Astrocyte of the cerebellum (primary cell): ENCODE measurements at places on chromosomes 16 and 17.
A peak's percentile ranks its signal among the peaks of the same experiment; 100 is the strongest.

DNA sequence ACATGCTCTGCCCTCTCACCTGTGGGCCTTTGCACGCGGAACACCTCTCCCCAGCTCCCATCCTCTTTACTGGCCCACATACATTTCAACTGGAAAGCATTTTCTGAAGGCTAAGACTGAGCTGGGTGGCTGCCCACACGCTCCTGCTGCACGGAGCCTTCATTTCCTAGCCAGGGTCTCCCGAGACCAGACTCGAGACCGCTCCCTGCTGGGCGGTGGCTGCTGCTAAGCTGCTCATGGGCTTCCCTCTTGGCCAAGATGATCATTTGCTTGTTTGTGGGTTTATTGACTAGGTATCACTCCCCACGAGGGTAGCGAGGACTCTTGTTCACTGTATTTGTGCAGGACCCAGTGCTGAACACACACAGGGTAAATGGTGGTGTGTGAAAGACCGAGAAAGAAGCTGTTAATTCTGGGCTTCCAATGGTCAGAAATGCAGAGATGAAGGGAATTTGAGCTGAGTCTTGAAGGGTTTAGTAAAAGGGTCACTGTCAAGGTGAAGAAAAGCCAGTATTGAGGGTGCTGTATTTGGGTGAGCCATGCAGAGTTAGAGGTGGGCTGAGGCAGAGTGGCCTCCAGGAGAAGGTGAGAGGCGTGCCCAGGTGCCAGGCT is 907 bp downstream of the TRAPPC2L start:
- peak; percentile 51 for DNase-seq

- no peak for DNase-seq
These were observed 15.8 kb upstream of the SRCIN1 start for GRCh38 chr17:38621538-38621937.

DNA sequence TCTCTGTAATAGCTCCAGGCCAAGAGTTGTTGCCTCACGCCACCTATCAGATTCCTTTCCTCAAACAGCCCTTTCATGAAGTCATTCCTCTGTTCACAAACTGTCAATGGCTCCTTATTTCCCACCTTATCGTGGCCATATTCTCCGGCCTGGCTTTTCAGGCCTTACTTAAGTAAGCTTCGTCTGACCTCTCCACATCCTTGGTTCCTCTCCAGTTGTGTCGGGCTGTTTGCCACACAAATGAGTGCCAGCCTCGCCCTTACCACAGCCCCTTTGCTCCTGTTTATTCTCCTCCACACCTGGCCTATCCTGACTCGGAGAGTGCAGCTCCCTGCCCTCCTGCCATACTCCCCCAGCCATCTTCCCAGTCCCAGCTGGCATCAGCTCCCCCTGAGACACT is 2.0 kb downstream of the TP53I13 start:
- DNase-seq: no peak

DNA sequence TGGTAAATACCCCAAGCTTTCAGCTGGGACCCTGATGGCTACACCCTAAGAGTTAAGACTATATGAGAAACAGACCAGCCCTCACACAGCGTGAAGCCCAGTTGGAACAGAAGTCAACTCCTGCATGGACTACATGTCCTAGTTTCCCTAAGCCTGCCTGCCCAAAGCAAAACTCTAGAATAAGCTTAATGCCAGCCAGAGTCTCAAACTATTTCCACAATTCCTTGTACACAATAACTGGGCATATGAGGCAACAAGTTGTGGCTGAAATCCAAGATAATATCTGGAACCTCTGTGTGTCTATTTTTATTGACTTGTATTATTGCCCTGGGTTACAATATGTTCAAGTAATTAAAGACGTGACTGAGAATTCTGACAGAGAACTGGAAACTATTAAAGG is 19.4 kb downstream of the MYH10 start:
- no peak for DNase-seq

DNA sequence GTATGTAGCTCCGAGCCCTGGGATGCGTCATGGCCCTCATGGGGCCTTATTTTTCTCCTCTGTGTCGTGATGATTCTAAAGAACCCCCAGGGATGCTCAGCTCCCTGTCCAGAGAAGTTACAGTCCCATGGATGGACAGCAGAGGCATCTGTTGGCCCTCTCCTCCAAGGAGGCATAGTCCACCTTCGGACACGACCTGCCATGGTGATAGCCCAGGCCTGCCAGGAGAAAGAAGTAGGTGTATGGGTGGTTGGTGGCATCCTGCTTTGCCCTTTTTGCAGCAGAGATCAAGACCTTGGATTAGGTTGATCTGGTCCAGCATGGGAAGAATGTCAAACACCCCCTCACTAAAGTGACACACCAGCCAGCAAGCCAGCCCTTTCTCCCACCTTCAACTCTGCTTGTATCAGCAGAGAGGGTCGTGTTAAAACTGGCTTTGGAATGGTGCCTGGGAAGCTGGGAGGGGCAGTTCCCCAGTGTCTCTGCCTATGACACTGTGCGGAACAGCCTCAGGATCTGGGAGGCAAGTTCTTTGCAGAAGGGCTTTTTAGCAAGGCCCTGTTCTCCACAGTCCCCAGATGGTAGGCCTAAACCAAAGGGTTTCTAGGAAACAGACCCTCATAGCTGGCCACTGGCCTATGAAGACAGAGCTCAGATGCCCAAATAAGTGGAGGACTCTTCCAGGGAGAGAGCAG is 259.9 kb upstream of the RPL38 start:
- DNase-seq: no peak

DNA sequence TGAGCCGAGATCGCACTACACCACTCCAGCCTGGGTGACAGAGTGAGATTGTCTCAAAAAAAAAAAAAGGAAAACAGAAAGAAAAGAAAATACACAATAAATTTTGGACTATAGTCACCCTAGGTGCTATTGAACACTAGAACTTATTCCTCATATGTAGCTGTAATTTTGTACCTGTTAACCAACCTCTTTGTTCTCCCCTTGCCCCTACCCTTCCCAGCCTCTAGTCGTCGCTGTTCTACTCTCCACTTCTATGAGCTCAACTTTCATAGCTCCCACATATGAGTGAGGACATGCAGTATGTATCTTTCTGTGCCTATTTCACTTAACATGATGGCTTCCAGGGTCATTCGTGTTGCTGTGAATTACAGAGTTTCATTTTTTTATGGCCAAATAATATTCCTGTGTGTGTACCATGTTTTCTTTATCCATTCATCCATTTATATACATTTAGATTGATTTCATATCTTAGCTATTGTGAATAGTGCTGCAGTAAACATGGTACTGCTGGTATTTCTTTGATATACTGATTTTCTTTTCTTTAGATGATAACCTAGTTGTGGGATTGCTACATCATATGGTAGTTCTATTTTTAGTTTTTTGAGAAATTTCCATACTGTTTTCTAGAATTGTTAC is 28.3 kb downstream of the VPS35L start:
- DNase-seq: peak; percentile 20

DNA sequence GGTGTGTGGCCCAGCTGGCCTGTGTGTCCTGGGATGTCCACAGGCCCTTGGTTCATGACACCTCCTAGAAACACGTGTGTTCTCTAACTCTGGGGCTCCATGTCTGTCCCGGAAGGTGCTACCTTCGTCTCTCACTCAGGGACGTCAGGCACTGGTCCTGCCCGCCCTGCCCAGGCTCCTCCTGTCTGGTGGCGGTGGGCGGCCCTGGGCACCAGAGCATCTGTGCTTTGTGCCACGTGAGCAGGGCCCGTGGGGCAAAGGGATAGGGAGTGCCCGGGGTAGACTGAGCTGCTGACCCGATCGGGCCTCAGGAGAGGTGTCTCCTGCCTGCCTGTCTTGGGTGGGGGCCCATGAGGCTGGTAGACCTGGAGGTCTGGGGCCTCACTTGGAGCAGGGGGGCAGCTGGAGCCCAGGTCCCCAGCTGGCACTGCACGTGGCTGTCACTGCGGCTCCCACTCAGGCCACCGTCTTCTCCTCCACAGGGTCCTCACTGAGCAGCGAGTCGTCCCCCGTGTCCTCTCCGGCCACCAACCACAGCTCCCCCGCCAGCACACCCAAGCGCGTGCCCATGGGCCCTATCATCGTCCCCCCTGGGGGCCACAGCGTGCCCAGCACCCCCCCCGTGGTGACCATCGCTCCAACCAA is 35.1 kb downstream of the GSE1 start:
- no peak for DNase-seq

GRCh38 chr16:10849736-10850477 is 27.1 kb upstream of the CIITA start:
- no peak for DNase-seq
